WERI-Rb-1 (cell line): ENCODE measurements at places on chromosomes 12 and 14.
A peak's percentile ranks its signal among the peaks of the same experiment; 100 is the strongest.

- no peak for DNase-seq
Measured at GRCh38 chr12:131142891-131143657, 189.4 kb downstream of the ADGRD1 start.

GRCh38 chr14:99325591-99325990, 53.6 kb upstream of the BCL11B start:
- DNase-seq: no peak

DNA sequence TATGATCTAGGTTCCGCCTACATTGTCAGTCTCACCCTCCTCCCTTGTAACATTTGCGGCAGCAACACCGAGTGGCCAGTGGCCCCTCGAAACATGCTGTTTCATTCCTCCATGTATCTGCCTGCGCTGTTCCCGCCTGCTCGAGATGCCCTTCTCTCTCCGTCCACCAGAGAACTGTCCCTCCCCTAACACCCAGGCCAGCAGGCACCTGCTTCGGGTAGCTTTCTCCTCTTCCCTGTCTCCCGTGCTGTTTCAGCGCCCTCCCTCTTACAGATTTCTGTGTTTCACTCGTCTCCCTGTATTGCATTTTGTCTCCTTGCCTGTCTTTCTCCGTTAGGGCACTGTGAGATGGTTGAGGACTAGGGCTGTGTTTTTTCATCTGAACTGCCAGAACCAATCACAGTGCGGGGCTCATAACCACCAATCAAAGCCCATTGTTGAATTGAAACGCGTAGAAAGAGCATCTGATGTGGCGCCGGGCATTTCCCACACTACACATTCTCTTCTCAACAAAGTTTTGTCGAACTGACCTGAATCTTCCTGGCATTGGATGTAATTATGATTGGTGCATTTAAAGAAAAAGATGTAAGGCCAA, 40.9 kb upstream of the ELK3 start:
- no peak for DNase-seq

DNA sequence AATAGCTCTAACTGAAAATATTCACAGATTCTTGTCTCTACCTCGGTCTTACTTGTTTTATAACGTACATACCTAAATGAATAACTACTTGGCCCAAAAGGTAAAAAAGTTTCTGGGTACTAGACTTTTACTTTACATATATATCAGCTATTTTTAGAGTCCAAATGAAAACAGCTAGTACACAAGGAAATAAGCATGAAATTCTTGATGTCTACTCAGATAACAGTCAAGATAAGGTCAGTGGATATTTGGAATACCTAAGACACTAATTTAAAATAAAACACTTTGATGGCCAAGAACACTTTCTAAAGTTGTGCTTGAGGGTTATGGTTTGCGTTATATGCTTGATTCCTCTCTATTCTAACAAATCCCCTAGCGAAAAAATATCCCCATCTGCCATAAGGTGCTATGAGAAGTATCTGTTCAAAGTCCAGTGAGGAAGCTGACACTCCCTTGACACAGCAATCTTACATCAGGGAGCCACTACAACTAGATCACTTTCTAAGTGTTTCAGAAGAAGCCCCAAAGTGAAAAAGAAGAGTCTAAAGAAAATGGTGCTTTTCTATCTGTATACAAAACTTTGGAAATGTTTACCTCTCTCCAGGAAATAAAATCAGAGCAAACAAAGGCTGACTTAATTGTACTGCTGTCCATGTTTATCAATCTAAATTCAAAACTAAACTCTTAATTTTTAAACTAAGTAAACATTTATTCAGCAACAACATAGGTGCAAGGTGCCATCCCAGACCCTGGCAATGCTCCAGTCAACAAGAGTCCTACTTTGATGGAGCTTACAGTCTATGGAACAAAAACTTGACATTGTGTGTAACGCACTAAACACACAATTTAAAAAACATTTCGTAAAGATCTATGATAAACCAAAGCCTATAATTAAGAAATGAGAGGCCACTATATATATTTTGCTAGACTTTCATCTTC, 11.7 kb downstream of the PTPN21 start:
- DNase-seq: no peak

GRCh38 chr12:131738196-131738595, 27.3 kb downstream of the SFSWAP start:
- no peak for DNase-seq

- no peak for DNase-seq
Measured at GRCh38 chr12:22047494-22047893, 1.5 kb downstream of the CMAS start.

DNA sequence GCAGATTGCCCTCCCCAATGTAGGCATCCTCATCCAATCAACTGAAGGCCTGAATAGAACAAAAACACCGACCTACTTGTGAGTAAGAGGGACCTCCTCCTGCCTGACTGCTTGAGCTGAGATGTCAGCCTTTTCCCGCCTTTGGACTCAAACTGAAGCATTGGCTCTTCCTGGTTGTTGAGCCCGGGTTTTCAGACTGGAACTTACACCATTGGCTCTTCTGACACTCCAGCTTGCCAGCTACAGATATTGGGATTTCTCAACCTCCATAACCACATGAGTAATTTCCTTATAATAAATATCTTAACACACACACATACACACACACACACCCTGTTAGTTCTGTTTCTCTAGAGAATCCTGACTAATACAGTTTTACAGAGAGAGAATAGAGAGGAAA, 173.4 kb upstream of the NTF3 start:
- no peak for DNase-seq

DNA sequence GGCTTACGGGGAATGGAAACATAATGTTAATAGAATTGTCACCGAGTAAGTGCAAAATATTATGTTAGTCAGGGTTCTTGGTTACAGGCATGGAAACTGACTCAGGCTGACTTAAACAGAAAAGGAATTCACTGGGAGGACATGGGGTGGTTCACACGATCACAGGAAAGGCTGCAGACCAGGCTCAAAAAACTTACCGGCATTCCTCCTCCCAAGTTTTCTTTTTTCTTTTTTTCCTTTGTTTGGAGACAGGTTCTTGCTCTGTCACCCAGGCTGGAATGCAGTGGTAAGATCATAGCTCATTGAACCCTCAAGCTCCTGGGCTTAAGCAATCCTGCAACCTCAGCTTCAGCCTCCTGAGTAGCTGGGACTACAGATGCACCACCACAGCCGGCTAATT, 11.9 kb upstream of the UBE2N start:
- DNase-seq: no peak

- peak; percentile 45 for DNase-seq
Measured at GRCh38 chr12:79373896-79374499, 316.8 kb downstream of the PAWR start.

GRCh38 chr12:109833307-109834189, at the start of gene TRPV4:
Gene TRPV4 (minus strand): TSS chr12:109833398. CDS start chr12:109814796, 18,602 bp downstream.
- DNase-seq: no peak

DNA sequence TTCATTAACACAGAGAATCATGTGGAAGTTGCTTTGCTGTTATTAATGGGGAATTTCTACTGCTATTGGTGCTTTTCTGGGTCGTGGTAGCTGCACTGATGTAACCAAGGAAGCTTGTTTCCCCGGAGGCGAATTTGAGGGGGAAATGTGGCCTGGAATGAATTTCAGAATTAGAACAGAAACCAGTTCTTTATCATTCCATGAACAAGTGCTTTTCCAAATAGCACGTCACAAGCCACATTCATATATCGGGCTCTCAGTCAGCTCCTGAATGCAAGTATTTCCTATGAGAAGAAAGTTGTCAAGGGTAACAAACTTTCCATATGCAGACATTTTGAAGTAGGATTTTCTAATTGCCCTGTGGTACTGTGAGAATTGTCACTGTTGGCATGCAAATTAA, 1353.2 kb downstream of the AACS start:
- no peak for DNase-seq

GRCh38 chr12:91594715-91595114, 412.1 kb upstream of the DCN start:
- DNase-seq: no peak

- no peak for DNase-seq
Measured at GRCh38 chr12:57834086-57834876, 12.2 kb downstream of the CTDSP2 start.

- no peak for DNase-seq
Measured at GRCh38 chr14:58771016-58771415, 133.3 kb downstream of the DACT1 start.

GRCh38 chr12:88501972-88502938, 78.0 kb downstream of the KITLG start:
- DNase-seq: no peak

GRCh38 chr14:94827711-94828447, 58.0 kb upstream of the GSC start:
- no peak for DNase-seq

DNA sequence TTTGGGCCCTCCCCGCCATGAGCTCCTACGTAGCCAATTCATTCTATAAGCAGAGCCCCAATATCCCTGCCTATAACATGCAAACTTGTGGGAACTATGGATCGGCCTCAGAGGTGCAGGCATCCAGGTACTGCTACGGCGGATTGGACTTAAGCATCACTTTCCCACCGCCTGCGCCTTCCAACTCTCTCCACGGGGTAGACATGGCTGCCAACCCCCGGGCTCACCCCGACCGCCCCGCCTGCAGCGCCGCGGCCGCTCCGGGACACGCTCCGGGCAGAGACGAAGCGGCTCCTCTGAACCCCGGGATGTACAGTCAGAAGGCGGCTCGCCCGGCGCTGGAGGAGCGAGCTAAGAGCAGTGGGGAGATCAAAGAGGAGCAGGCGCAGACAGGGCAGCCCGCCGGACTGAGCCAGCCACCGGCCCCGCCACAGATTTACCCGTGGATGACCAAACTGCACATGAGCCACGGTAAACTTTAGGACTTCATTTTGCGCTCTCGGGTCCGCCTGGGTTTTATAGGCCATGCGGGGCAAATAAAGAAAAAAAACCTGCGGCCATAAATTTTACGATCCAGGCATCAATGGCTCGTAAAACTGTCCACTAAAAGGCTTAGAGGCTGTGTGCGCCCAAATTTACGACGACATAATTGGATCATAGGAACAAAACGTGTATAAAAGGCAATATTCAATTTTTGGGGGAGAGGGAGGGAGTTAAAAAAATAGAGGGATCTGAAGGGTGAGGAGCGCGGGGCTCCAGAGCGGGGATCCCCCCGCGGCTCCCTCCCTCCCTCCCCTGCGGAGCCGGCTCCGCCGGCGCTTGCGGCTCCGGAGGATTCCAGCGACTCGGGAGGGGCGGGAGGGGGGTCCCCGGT, 493 bp downstream of the HOXC5 start:
- DNase-seq: no peak

DNA sequence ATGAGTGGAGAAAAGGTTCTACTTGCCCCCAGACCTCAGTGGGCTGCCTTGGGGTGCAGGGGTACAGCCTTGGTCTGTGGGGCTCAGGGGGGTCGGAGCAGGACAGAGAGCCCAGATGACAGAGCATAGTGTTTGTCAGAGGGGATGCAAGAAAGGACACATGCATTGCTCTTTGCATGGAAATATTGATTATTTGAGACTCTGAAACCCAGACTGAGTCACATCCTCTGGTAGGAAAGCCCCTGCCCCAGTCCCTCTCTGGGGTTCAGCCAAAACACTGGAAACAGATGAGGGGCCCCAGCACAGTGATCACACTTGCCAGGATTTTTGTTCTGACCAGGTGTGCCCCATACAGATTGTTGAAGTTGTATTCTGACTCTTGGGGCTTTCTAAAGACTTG, 1094.4 kb downstream of the BCL11B start:
- DNase-seq: no peak

DNA sequence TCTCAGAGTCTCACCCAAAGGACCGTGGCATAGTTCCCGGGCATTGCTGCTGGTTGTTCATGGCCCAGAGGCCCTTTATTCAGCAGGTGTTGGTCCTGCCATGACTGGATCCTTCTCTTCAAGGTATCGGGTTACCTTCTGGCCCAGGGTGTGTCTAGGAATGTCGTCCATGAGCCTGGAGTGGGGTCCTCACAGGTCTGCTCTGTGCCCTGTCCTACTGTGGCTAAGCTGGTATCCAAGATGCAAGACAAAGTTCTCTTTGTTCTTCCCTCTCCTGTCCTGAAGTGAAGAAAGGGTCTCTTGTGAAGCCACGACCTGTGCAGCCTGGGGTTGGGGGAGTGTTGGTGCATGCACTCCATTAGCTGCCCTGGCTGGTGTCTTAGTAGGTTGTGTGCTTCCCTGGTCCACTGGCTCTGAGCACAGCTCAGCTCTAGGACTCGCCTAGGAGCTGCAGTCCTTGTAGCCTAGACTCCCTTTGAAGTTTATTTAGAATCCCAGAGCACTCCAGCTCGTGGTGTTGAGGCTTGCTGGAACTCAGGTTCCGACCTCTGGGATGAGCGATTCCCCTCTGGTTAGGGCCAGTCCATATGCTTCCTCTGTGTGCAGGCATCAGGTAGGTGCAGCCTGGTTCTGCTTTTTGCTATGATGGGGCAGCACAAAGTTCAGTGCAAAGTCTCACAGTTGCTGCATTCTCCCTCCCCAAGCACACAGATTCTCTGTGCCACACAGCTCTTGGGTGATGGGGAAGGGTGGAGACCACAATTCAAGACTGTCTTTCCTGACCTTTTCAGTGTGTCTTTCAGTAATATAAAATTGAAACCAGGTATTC, 117.4 kb downstream of the NUBPL start:
- no peak for DNase-seq

DNA sequence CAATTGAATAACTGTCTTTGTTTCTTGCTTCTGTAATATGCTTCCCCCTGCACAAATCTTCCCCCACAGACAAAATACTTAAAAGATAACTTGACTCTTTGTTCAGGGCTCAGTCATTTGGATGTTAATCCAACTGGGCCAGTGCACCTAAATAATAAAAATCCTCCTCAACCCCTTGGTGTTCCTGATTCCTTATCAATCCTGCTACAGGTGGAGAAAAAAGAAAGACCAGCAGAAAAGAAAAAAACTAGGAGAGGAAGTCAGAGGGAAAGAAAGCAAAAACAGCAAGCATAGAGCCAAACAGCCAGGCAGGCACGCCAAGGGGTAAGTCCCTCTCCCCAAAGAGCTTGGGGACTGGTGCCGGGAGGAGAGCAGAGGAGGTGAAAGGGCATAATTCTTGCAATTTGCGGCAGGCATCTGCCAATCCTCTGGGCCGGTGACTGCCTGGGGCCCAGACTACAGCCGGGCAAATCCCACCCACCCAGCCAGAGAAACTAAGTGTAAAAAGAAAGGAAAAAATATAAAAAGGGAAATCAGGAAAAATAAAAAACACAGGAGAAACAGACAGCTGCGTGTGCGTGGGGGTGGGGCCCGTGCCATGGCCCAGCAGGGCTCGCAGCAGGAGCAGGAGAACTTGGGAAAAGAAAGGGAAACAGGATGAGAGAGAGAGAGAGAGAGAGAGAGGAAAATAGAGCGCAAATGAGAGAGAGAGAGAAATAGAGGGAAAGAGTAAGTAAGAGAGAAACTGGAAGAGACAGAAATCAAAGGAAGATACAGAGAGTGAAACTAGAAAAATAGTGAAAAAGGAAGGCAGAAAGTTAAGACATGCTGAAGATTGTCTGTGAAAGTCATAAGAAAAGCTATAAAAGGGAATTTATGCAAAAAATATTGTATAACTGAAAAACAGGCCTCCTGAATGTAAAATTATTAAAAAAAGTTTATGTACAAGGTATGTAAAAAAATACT, 21.4 kb downstream of the KLRK1 start:
- DNase-seq: no peak

DNA sequence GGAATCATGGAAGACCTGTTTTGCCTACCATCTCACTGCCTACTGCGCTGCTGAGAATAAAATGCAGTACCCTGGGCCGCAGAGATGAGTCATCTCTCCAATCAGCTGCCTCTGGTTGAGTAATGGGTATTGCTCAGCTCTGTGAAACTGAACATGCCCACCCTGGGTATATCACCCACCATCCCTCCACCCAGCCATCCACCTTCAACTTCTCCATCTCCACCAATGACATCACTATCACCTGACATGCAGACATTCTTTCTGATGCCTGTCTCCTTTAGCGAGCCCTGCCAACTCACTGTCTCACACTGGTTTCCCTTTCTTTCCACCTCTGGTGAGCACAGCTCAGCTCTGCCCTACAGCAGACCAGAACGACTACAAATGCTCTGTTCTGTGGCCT, 33.6 kb downstream of the E2F7 start:
- DNase-seq: no peak
